ENCODE measurements at places on chromosomes 7 and 10.

DNA sequence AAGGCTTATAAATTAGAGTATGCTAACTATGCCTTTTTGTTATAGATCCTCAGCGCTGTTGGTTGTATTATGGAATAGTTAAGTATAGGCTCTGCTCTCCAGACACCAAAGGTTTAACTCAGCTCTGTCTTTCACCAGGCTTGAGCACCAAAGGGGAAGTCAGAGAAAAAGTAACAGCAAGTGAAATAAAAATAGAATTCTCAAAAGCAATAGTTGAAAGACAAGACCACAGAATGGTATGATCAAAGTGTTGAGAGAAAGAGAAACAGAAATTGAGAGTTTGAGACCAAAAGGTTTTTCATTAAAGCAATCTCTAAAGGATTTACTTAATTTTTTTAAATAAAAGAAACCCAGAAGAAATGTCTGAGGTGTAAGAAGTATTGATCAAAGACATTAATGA lies 529.8 kb upstream of the C7orf33 start:
- no peak for DNase-seq

DNA sequence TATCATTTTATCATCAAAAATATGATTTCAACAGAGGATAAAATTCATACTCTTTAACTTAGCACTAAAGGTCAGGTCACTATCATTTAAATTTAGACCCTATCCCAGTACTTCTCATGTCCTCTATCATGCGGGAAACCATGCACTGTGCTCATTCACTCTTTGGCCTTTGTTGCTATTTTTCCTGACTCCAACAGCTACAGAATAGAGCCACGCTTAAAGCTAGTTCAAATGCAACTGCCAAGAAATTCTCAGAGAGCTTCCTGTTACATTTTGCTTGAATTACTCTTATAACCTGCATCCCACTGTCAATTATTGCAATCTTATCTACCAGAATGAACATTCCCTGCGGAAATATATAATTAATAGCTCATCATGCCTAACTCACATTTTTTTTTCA lies 58.3 kb downstream of the SEMA3A start:
- DNase-seq = no peak

GRCh38 chr7:27189295-27189996 lies 4.4 kb upstream of the HOXA11 start:
- DNase-seq = no peak

GRCh38 chr7:127718340-127718679 lies 66.3 kb downstream of the SND1 start:
- DNase-seq = no peak

DNA sequence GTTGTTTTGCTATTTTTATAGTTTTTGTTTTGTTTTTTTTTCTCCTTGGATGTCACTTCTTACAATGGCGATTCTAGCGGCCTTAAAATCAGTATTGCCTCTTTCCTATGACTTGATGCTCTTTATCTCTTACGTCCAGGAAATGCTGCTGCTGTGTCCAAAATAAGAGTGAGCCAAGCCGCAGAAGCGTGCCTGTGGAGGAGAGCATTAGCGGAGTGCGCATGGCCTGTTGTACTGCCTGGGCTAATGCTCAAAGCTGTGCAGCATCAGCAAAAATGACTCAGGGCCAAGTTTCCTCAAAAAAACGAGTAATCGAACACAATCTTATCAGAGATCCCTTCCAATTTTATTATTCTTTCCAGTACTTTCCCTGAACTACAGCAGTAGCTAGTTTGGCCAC lies 18.5 kb upstream of the GAD2 start:
- DNase-seq = no peak

DNA sequence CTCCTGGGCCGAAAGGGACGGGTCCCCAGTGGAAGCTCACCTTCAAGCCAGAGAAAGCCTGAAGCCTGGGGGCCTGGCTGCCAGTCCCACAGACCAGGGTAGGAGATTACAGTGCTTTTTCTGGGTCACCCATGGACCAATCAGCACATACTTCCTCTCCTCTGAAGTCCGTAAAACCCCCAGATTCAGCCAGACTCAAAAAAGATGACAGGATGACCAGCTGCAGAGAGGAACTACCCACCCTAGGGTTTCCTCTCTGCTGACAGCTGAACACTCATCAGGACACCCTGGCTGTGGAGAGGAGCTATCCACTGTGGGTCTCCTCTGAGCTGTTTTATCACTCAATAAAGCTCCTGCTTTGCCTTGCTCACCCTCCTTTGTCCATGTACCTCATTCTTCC lies 78.0 kb downstream of the SAMD9 start:
- DNase-seq = no peak

- DNase-seq = no peak
Observed at GRCh38 chr7:22240904-22241571, 115.9 kb downstream of the RAPGEF5 start.

DNA sequence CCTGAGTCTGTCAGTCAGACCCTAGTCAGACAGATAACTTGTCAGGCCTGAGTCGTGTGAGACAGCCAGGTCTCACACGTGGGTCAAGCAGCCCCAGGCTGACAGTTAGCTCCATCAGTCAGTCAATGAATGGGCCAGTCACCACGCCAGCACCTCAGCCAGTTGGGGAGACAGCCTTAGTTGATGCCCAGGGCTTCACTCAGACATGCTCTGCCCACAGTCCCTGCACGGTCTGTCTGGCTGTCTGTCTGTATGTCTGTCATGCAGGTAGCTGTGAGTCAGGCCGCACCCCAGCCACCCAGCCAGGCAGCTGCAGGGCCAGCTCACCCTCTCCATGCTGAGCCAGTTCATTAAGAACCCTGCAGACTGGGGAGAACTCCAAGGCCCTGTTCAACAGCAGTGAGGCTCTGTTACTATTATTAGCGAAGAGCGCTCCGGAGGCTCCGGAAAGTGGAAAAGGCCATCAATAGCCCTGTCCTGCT lies 141.1 kb upstream of the PCBD1 start:
- no peak for DNase-seq

GRCh38 chr10:16941870-16942269 lies 124.6 kb upstream of the RSU1 start:
- DNase-seq = no peak
